ENCODE measurements at places on chromosomes 6 and 20. TPM values are rescaled to one million over a fixed set of nuclear protein-coding genes. Genes with fewer than 3 reads are reported as not detected.

The SMIM8 gene
- 8.0 TPM for total RNA-seq

The OR12D2 gene
- total RNA-seq: not detected

The CLPSL2 gene
- total RNA-seq: 1.7 TPM

The CRISP3 gene
- not detected for total RNA-seq

The BMP7 gene
- 7.0 TPM for total RNA-seq

The ANGPT4 gene
- total RNA-seq: not detected

The OR2B6 gene
- total RNA-seq: 0.25 TPM

The DTNBP1 gene
- 16.7 TPM for total RNA-seq

The PRICKLE4 gene
- 2.9 TPM for total RNA-seq

The ZC2HC1B gene
- total RNA-seq: not detected

The ENPP5 gene
- total RNA-seq: 4.5 TPM

The OXT gene
- total RNA-seq: not detected

The ZKSCAN3 gene
- total RNA-seq: 11.2 TPM

The GABRR2 gene
- total RNA-seq: 0.57 TPM

The SLC17A4 gene
- not detected for total RNA-seq

The MACROD2 gene
- 3.7 TPM for total RNA-seq

The ERVFRD-1 gene
- not detected for total RNA-seq

The CALHM6 gene
- not detected for total RNA-seq

The RPRD1B gene
- 30.7 TPM for total RNA-seq

The MAS1 gene
- total RNA-seq: not detected

The L3MBTL1 gene
- 21.6 TPM for total RNA-seq

The PLCB1 gene
- 15.8 TPM for total RNA-seq

The LEMD2 gene
- 43.9 TPM for total RNA-seq

The BTBD3 gene
- 20.2 TPM for total RNA-seq

The MRPS18A gene
- total RNA-seq: 63.0 TPM

The GLP1R gene
- not detected for total RNA-seq

The CGA gene
- total RNA-seq: not detected

The CST2 gene
- not detected for total RNA-seq

The CD93 gene
- 0.07 TPM for total RNA-seq

The NUP153 gene
- 51.6 TPM for total RNA-seq

The GPR6 gene
- total RNA-seq: not detected

The SGK2 gene
- total RNA-seq: 2.3 TPM

The MYH7B gene
- 0.74 TPM for total RNA-seq

The NT5E gene
- total RNA-seq: 68.2 TPM

The TFAP2D gene
- not detected for total RNA-seq

The TRERF1 gene
- total RNA-seq: 12.4 TPM

The RPS18 gene
- 4,062 TPM for total RNA-seq

The WFDC12 gene
- total RNA-seq: not detected

The RSPH4A gene
- total RNA-seq: 0.27 TPM

The PDE7B gene
- total RNA-seq: 0.61 TPM

The C20orf204 gene
- 2.5 TPM for total RNA-seq

The C4B gene
- 6.3 TPM for total RNA-seq

The PLN gene
- total RNA-seq: not detected

The SAMD5 gene
- total RNA-seq: 4.0 TPM

The ZBTB46 gene
- 10.7 TPM for total RNA-seq

The TUBB1 gene
- total RNA-seq: not detected

The C20orf202 gene
- not detected for total RNA-seq

The RUNX2 gene
- 1.1 TPM for total RNA-seq

The COL9A1 gene
- total RNA-seq: not detected
